ENCODE measurements at places on chromosomes 12 and 14.

- DNase-seq, result no peak
These were observed 21.3 kb upstream of the HSP90B1 start for GRCh38 chr12:103908877-103909276.

DNA sequence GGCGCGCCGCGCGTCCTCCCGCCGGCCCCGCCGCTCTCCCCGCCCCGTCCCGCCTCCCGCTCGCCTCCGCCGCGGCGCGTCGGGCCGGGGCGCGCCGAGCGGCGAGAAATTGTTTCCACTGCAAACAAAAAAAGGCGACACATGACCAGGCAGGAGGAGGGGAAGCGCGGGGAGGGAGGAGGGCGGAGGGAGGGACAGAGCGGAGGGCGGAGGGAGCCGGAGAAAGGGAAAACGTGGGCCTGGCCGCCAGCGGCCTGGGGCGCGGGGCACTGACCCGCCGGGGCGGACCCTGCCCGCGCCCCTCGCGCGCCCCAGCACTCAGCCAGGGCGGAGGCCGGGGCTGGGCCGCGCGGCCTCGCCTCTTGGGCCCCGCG is at the start of gene FOXN3:
FOXN3 (minus strand) TSS at position 143 of the 374 bp plus-strand sequence. CDS start 4,757 bp downstream, outside the sequence.
- peak; percentile 76 for DNase-seq

DNA sequence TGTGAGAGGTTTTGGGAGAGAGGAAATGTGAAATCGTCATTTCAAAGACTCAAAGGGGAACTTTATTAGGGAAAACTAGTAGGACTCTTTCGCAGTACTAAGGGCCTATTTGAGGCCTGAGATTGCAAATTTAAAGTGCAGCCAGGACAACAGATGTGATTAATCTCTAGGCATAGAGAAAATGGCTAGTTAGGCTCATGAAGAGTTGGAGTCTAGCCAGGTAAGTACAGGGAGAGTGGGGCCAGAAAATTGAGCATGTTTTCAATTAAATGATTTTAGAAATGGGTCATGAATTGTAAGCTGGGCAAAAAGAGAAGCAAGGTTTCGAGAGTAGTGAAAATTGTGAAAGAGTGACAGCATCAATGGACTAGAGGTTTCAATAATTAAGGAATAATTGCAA is 91.9 kb upstream of the LMNTD1 start:
- DNase-seq, result no peak

DNA sequence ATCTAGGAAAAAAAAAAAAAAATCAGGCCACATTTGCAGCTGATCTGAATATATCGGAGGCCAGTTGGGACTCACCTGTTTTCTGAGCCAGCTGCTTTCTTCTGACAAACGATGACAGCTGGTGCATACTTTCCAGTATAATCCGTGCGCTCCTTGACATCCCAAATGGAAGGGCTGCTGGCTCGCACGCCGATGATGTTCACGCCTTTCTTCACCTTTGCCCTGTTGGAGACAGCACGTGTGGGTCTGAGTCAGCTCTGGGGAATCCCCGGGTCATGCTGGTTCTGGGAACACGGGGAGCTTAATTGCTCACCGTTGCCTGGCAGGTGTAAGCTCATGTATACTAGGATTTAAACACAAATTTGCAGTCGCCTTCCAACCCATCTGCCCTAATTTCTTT is 372.8 kb downstream of the TMEM132D start:
- no peak for DNase-seq

GRCh38 chr12:131034631-131035244 is 81.0 kb downstream of the ADGRD1 start:
- no peak for DNase-seq

GRCh38 chr12:106135781-106136180 is 3.0 kb downstream of the NUAK1 start:
- no peak for DNase-seq

DNA sequence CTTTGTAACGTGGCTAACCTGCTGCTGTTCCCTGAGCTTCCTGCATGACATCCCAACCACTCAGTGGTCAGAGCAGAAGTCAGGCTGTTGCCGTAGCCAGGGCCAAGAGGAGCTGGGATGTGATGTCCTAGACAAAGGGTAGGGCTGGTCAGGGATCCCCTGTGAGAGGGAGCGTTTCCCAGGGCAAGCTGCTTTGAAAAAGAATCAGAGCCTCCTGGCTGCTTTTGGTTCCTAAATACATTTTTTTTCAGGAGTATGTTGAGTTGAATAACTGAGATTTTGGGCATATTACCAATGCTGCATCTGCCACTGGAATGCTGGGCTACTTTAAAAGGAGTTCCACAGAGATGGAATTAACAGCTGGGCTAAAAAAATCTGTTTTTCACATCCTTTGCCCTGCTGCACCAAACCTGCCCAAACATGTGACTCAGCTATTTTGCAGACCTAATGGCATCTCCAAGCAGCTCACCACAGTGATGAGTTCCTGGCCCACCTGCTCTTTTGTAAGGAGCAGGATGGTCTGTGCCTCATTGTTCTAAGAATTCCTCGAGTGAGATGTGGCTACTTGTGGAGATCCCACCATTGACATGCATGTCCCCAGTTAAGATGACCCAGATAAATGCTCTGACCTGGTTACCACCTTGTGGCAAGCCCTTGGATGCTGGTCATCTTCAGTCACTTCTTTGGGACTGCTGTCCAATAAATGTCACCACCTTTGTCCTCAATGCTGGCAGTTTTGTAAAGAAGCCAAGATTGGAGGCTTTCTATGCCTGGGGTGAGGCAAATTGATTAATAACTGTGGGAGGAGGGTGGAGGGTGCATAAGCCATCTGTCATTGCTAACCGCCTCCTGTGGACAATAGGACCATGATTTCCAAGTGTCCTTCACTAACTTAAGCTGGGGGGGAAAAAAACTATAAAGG is 24.1 kb downstream of the ANKRD13A start:
- DNase-seq, result no peak

DNA sequence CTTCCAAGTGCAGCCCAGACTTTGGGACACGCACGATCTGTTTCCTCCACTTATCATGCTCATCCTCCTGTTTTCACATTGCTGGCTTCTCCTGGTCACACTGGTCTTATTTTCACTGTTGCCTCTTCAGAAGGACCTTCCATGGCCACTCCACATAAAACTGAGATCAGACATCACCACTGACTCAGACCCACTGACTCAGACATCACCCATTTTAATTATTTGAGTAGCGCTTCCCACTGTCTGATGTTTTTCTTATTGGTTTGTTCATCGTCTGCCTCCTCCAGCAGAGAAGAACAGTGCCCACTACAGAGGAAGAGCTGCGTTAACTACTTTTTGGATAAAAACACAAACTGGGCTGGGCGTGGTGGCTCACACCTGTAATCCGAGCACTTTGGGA is 270.5 kb upstream of the PWP1 start:
- DNase-seq, result no peak

- DNase-seq, result no peak
These were observed 5.6 kb downstream of the CABP1 start for GRCh38 chr12:120646044-120646443.

DNA sequence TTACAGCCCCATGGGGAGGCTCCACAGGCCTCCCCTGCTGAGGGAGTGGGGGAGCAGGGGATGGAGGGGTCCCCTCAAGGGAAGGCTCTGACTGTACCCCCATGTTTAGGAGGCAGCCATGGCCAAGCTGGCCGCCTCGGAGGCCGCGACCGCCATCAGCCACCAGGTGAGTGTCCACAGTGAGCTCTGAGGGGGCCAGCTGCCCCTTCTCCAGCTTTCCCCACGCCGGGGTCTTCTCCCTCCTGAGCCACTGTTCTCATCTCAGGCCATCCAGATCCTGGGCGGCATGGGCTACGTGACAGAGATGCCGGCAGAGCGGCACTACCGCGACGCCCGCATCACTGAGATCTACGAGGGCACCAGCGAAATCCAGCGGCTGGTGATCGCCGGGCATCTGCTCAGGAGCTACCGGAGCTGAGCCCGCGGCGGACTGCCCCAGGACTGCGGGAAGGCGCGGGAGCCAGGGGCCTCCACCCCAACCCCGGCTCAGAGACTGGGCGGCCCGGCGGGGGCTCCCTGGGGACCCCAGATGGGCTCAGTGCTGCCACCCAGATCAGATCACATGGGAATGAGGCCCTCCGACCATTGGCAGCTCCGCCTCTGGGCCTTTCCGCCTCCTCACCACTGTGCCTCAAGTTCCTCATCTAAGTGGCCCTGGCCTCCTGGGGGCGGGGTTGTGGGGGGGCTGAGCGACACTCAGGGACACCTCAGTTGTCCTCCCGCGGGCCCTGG is 13.6 kb downstream of the ACADS start:
- DNase-seq, result no peak

DNA sequence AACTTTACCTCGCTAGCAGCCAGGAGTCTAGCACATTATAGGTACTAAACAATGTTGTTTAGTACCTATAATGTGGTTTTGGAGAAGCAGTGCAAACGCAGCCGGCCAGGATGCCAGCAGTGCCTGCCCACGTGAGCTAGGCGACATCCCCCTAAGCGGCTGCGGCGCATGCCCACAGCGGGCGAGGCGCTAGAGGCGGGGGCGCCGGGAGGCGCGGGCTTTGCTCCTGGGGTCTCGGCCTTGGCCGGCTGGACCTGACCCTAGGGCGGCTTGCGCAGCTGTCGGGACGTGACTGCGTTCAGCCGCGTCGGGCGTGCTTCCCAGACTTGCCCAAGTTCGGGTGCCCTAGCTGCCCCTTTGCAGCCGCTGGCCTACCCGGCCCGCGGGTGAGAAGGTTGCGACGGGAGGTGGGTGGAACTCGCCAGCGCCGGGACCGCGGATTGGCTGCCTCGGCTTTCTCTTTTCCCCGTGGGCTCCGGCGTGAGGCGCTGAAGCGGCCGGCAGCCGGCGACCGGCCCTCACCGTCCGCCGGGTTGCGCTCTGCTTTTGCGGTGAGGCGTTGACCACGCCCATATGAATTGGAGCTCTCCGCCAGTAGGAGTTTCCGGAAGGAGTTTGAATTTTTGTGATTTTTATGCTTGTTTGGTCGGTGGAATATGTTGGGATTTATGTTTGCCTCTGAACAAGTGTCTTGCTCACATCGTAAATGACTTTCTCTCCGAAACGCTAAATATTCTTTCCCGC is at the start of gene TMEM19:
TMEM19 (plus strand) TSS at position 169 of the 744 bp plus-strand sequence. CDS start 599 bp downstream, outside the sequence.
- DNase-seq, result peak; percentile 55

- no peak for DNase-seq
These were observed 274.2 kb upstream of the E2F7 start for GRCh38 chr12:77339610-77340009.

GRCh38 chr14:70635971-70636595 is 5.6 kb upstream of the TTC9 start:
- no peak for DNase-seq

DNA sequence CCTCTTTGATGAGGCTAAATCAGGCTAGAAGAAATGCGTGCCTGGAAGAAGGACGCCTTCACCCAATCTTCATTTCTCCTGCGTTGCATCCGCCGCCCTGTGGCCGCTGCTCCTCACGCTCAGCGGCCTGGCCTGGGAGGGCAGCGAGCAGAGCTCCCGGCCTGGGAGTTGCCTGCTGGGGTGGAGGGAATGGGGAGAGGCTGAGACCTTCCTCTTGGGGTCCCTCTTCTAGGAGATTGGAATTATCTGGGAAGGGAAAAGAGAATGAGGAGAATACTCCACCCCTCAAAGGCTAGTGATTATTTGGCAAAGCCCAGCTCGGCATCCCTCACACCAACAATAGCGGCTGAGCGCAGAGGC is 2.4 kb upstream of the HOXC12 start:
- no peak for DNase-seq

- DNase-seq, result no peak
These were observed 6.1 kb upstream of the CEP170B start for GRCh38 chr14:104858811-104859426.

DNA sequence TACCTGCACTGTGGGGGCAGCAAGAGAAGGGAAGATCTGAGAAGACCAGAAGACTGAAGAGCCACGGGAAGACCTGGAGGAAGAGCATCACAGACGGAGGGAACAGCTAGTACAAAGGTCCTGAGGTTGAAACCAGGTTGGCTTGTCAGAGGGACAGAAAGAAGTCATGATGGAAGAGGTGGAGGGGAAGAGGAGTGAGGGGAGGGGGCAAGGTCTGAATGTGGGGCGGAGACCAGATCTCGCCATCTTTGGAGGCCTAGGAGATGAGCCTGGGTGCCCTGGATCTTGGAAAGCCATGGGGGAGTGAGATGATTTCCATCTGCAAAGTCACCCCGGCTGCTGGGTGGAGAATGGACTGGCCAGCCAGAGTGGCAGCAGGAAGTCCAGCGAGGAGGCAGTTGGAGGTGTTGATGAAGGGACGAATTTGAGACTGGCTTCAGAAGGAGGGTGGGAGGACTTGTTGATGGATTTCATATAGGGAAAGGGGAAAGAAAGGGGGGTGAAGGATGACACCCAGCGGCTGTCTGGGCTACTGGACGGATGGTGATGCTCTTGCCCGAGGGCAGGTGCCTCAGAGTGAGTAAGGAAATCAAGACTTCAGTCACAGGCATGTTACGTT is 14.6 kb upstream of the UBC start:
- DNase-seq, result no peak

- DNase-seq, result no peak
These were observed 612.5 kb upstream of the TMEM132C start for GRCh38 chr12:127654383-127654985.

DNA sequence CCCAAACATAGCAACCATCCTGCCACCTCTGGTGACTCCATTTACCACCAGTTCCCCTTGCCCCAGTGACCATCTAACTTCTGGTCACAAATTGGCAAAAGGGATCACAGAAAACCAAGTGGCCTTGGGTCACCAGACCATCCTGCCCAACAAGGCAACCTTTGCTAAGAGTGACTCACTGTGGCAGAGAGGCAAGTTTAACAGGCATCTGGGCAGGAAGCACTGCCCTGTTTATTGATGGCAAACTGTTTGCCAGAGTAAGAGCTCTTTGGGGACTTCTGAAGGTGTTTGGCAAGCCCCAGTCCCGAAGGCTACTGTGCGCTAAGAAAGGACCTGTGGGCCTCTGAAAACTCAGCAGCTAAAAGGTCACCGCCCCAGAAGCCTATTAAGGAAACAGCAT is 28.2 kb upstream of the TMEM233 start:
- DNase-seq, result no peak

DNA sequence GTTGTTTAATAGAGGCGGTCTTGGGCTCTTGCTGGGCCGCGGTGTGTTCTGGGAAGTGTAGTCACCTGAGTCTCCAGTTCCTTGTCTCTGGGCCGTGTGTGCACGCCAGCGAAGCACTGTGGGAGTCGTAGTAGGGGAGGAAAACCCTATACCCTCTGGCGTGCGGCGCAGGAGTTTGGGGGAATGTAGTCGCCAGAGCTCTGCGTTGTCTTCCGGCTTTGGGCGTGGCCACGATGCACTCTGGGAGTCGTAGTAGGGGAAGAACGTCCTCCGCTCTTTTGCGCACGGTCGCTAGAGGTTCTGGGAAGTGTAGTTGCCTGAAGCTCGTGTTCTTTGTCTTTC is 726 bp upstream of the ZNF140 start:
- DNase-seq, result peak; percentile 95

DNA sequence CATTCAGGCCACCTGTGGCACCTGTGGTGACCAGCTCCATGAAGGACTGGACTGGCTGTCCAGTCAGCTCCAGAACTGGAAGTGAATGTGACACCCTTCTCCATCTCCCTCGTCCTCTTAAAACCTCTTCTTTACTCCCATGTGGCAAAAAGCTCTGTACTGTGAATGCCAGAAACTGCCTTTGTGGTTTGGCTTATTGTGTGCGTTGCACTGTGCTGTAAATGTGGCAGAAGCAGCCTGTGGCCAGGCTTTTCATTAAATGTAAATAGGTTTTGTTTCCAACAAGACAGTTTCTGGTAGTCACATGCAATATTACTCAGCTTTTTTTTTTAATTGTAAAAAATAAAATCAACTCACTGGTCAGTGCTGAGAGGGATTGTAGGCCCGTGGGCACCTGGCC is 453.7 kb downstream of the ATP23 start:
- DNase-seq, result no peak

- DNase-seq, result no peak
These were observed 254.7 kb downstream of the ADGRD1 start for GRCh38 chr12:131208425-131208824.
